ENCODE measurements at places on chromosomes 6 and 20. TPM values are rescaled to one million over a fixed set of nuclear protein-coding genes. Genes with fewer than 3 reads are reported as not detected.

Gene PNPLA1
- total RNA-seq, result not detected

GRCh38 chr20:7490288-7490687, 450.0 kb downstream of the HAO1 start:
- H3K36me3 ChIP-seq, result no peaks in the 10 kb centered on the region
- H3K4me3 ChIP-seq, result no peak overlapping the region
- DNase-seq, result no peak
- H3K27ac ChIP-seq, result no peak overlapping the region
- H3K27me3 ChIP-seq, result no peaks in the 10 kb centered on the region
- H3K4me1 ChIP-seq, result no peaks in the 10 kb centered on the region

DNA sequence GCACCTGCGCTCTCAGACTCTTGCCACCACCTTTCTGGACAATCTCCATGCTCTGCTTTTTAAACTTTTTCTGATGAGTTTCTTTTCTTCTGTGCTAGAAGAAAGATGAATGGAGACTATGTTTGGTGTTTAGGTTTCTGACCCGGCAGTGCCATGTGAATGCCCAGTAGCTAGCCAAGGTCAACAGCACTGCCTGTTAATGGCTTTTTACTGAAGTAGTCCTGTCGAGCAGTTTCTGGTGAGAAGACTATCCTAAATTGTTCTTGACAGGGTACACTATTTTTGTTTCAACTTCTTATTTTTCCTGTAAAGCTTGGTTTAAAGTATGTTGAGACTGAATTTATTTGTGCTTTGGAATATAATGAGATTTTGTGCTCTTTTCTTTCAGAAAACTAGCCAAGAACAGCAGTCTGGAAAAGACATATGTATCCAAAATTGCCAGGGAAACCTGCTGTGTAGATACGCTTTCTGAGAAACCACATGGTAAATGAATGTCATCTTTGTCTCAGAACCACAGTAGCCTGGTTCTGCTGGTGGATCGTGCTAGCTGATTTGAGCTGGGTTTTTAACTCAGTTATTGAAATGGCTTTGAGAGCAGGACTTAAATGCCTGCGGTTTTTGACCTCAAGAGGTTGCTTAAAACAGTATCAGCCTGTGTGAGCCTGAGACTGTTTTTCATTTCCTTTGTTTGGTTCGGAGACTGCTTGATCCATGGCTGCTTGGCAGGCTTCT, 48.1 kb downstream of the KCNS1 start:
- no peak for DNase-seq
- no peaks in the 10 kb centered on the region for H3K4me1 ChIP-seq
- H3K27ac ChIP-seq, result no peak overlapping the region
- H3K27me3 ChIP-seq, result no peaks in the 10 kb centered on the region
- 0 out of 2 replicates have a peak, but pooled peaks cover 3% of the 10 kb centered on the region for H3K36me3 ChIP-seq
- H3K4me3 ChIP-seq, result no peak overlapping the region

GRCh38 chr20:39049684-39050554, 87.8 kb downstream of the DHX35 start:
- no peaks in the 10 kb centered on the region for H3K36me3 ChIP-seq
- peak; percentile 43 for DNase-seq
- peak overlapping the region; percentile 87 for H3K4me3 ChIP-seq
- H3K27me3 ChIP-seq, result peaks cover 8% of the 10 kb centered on the region

- no peaks in the 10 kb centered on the region for H3K27me3 ChIP-seq
- no peaks in the 10 kb centered on the region for H3K36me3 ChIP-seq
- H3K4me3 ChIP-seq, result no peak overlapping the region
- no peak for DNase-seq
- H3K27ac ChIP-seq, result no peak overlapping the region
- no peaks in the 10 kb centered on the region for H3K4me1 ChIP-seq
These were observed 198.4 kb upstream of the TENT5A start for GRCh38 chr6:81950877-81951276.

DNA sequence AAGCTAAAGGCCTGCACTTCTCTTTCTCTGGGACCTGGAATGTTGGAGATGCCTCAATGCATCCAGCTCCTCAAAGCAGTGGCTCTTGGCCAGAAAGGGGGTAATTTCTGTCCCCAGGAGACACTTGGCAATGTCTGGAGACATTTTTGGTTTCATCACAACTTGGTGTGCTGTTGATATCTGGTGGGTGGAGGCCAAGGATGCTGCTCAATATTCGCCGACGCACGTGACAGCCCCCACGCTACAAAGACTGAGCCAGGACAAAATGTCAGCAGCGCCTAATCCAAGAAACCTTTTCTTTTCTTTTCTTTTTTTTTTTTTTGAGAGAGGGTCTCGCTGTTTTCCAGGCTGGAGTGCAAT, 79.8 kb downstream of the SULF2 start:
- no peak overlapping the region for H3K27ac ChIP-seq
- H3K4me1 ChIP-seq, result no peaks in the 10 kb centered on the region
- H3K36me3 ChIP-seq, result no peaks in the 10 kb centered on the region
- no peak overlapping the region for H3K4me3 ChIP-seq
- H3K27me3 ChIP-seq, result peaks cover 2% of the 10 kb centered on the region

- H3K27ac ChIP-seq, result no peak overlapping the region
- no peak overlapping the region for H3K4me3 ChIP-seq
- no peaks in the 10 kb centered on the region for H3K36me3 ChIP-seq
- no peak for DNase-seq
- no peaks in the 10 kb centered on the region for H3K27me3 ChIP-seq
These were observed 45.5 kb downstream of the ANKS1A start for GRCh38 chr6:34934516-34934915.

DNA sequence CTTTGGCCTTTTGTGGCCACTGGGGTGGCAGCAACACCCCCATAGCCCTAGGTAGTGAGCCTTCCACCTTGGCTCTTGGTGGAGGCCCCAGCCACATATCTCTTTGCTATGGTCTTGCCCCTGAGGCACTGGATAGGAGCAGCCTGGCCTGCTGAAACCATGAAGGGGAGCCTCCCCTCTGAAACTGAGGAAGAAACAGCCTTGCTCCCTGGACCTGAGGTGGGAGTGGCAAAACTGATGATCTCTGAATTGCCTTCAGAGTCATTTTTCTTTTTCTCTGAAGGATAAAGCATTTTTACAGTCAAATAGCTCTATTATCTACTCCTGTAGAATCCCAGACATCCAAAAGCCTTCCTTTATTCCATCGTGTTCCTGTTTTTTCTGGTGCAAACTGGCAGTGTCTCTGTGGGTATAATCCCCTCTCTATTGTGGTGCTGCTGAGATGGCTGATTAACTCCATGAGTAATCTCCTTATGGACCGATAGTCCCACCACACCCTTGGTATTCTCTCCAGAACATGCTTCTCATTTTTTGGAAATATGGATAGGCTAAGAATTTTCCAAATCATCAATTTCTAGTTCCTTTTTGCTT, 22.0 kb upstream of the PRSS35 start:
- H3K4me3 ChIP-seq, result no peak overlapping the region
- no peaks in the 10 kb centered on the region for H3K36me3 ChIP-seq
- no peaks in the 10 kb centered on the region for H3K27me3 ChIP-seq

Measured in Panc1 (cell line).